ENCODE measurements at places on chromosomes 11 and 22.

DNA sequence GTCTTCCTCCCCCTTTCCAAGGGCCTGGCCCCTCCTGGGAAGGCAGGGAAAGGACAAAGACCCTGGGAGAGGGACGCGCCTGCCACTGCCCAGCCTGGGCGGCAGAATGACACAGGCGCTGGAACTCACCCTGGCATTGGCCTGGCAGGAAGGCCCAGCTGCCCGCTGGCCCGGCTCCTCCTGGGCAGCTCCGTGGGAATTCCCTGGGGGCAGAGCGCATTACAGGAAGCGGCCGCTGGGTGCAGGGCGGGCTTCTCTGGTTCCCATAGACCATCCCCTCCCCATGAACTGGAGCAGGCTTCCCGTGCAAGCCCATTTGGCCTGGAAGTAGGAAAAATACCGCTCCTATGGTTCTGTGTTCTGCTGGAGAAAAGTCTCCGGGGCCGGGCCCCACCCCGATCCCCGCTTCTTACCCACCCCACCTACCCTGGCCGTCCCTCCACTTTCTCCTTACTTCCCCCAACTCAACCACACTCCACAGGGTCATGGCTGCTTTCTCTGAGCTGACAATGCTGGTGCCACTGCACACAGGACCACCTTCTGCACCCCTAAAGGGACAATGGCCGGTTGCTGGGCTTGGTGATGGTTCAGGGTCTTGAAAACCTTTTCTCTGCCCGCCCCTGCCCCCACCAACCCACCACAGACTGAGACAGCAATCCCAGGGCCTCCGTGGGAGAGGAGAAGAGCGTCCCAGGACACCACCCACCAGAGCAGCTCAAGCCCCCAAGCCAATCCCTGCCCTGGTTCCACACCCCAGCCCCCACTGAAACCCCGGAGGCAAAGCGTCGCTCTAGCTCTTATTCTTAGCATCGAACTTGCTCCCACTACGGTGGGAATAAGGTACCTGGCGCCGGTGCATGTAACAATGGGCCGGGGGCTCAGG lies 58.9 kb downstream of the LINC01488 start:
- no peak overlapping the region for H3K27ac ChIP-seq
- DNase-seq, result no peak
- no peak overlapping the region for H3K4me3 ChIP-seq

GRCh38 chr11:20762980-20763379 lies 93.6 kb downstream of the NELL1 start:
- no peaks in the 10 kb centered on the region for H3K4me1 ChIP-seq
- no peaks in the 10 kb centered on the region for H3K27me3 ChIP-seq
- no peak for DNase-seq

- H3K27me3 ChIP-seq, result no peaks in the 10 kb centered on the region
- no peak overlapping the region for H3K27ac ChIP-seq
- no peak for DNase-seq
- H3K36me3 ChIP-seq, result peaks cover 5% of the 10 kb centered on the region
- H3K4me1 ChIP-seq, result peaks cover 26% of the 10 kb centered on the region
These were observed 7.0 kb upstream of the MALAT1 start for GRCh38 chr11:65491614-65492386.

DNA sequence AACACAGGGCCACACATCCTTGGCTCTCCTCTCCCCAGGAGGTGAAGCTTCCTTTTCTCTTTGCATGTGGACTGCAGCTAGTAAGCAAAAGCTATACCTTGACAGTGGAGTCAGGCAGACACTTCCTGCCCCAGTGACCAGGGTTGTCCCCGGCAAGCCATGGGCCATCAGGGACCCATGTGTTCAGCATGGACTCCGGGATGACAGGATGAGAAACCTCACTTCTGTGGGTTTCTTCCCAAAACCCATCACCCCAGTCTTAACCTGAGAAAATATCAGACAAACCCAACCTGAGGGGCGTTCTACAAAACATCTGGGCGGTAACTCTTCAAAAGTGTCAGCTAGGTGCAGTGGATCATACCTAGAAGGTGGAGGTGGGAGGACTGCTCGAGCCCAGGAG lies 40.2 kb downstream of the GNB1L start:
- no peak overlapping the region for H3K4me3 ChIP-seq
- no peaks in the 10 kb centered on the region for H3K36me3 ChIP-seq
- peaks cover 9% of the 10 kb centered on the region for H3K4me1 ChIP-seq
- no peak overlapping the region for H3K27ac ChIP-seq

- H3K4me1 ChIP-seq, result no peaks in the 10 kb centered on the region
- H3K27ac ChIP-seq, result no peak overlapping the region
- H3K36me3 ChIP-seq, result no peaks in the 10 kb centered on the region
These were observed 116.8 kb upstream of the NECTIN1 start for GRCh38 chr11:119845756-119846155.

DNA sequence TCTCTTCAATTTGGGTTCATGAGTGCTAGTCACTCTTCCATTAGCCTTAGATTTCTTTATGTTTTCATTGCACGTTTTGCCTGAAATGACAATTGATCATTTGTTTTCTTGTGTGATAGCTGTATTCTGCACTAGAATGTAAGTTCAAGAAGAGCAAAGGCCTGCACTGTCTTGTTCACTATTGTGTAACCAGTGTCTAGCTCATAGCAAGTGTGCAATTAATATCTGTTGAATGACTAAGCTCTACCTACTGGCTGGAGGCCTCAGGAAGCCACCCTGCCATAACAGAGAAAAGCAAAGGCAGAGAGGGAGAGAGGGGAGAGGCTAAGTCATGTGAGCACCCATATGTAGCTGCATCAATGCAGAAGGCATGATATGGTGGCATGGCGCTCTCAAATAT lies 292.8 kb upstream of the SYN3 start:
- H3K4me1 ChIP-seq, result no peaks in the 10 kb centered on the region
- no peaks in the 10 kb centered on the region for H3K36me3 ChIP-seq
- H3K4me3 ChIP-seq, result no peak overlapping the region
- no peak overlapping the region for H3K27ac ChIP-seq
- no peaks in the 10 kb centered on the region for H3K27me3 ChIP-seq
- no peak for DNase-seq

- no peak overlapping the region for H3K4me3 ChIP-seq
- no peaks in the 10 kb centered on the region for H3K36me3 ChIP-seq
- no peaks in the 10 kb centered on the region for H3K27me3 ChIP-seq
- no peak overlapping the region for H3K27ac ChIP-seq
These were observed 507.7 kb downstream of the FAM181B start for GRCh38 chr11:82225930-82226329.

- H3K27ac ChIP-seq, result no peak overlapping the region
- H3K36me3 ChIP-seq, result no peaks in the 10 kb centered on the region
- no peak for DNase-seq
- H3K4me3 ChIP-seq, result no peak overlapping the region
- peaks cover 53% of the 10 kb centered on the region for H3K27me3 ChIP-seq
These were observed 122.2 kb upstream of the RCN1 start for GRCh38 chr11:31968461-31969358.

DNA sequence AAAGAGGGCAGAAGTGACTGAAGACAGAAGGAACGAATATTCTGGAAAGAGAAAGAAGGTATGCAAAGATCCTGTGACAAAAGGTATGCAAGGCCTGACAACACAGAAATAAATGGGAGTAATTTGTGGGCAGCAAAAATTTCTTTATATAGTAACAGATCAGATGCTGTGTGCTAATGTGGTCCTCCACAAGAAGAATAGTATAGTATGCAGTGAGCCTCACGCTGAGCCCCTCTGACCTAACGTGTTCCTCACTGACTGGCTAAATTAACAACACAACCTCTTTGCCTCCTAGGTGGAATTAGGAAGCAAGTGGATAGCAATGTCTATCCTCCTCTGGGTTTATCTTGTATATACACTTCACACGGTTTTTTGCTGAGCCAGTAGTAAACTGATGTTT lies 143.1 kb upstream of the SESN3 start:
- H3K27me3 ChIP-seq, result peaks cover 56% of the 10 kb centered on the region
- DNase-seq, result no peak
- no peak overlapping the region for H3K27ac ChIP-seq
- no peaks in the 10 kb centered on the region for H3K4me1 ChIP-seq
- H3K36me3 ChIP-seq, result no peaks in the 10 kb centered on the region

- no peaks in the 10 kb centered on the region for H3K27me3 ChIP-seq
- H3K4me1 ChIP-seq, result no peaks in the 10 kb centered on the region
- no peak for DNase-seq
- no peak overlapping the region for H3K27ac ChIP-seq
- no peak overlapping the region for H3K4me3 ChIP-seq
These were observed 34.7 kb downstream of the MUC15 start for GRCh38 chr11:26537341-26537740.

DNA sequence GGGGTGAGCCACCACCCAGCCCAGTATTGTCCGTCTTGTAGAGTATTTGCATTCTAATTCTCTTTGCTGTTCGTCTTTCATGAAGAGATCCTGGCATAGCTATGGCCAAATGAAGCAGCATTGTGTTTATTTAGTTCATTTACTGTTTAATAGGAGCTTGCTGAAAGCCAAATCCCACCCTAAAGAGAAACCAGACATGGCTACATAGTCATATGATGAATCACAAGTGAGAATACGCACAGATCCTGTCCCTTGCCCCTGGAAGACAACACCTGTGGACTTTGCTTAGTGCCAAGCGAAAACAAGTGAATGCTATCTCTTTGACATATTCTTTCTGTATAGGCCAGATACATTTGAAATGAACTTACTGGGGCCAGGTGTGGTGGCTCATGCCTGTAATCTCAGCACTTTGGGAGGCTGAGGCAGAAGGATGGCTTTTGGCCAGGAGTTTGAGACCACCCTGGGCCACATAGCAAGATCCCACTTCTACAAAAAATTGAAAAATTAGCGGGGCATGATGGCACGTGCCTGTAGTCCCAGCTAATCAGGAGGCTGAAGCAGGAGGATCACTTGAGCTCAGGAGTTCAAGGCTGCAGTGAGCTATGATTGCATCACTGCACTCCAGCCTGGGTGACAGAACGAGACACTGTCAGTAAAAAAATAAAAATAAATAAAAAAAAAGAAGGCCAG lies 5.1 kb upstream of the ARFGAP3 start:
- no peak overlapping the region for H3K27ac ChIP-seq
- H3K4me3 ChIP-seq, result no peak overlapping the region
- H3K4me1 ChIP-seq, result peaks cover 6% of the 10 kb centered on the region
- H3K36me3 ChIP-seq, result peaks cover 11% of the 10 kb centered on the region

DNA sequence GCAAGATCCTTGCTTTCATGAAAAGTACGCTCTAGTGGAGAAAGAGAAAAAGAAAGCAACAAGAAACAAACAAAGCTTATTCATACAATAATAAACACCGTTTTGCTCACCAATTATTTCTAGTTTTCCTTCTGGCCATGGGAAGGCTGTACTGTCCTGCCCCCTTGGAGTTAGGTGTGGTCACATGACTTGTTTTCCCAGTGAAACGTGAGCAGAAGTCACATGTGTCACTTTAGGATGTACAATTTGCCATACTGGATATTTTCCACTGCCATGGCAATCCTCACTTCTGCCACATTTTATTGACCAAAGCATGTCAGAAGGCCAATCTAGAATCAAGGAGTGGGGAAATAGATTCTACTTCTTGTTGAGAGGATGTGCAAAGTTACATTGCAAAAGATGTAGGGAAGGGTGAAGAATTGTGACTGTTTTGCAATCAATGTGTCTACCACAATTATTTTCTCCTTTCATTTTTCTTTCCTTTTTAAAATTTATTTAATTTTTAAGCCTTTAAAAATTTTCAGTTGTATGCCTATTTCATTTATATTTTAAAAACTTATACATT lies 24.3 kb upstream of the TRAF6 start:
- no peaks in the 10 kb centered on the region for H3K4me1 ChIP-seq
- H3K27ac ChIP-seq, result no peak overlapping the region
- DNase-seq, result no peak
- no peaks in the 10 kb centered on the region for H3K36me3 ChIP-seq
- H3K27me3 ChIP-seq, result no peaks in the 10 kb centered on the region
- no peak overlapping the region for H3K4me3 ChIP-seq

GRCh38 chr11:31788085-31788484 lies 23.0 kb downstream of the PAX6 start:
- no peak overlapping the region for H3K4me3 ChIP-seq
- peaks cover 1% of the 10 kb centered on the region for H3K36me3 ChIP-seq
- no peak overlapping the region for H3K27ac ChIP-seq

DNA sequence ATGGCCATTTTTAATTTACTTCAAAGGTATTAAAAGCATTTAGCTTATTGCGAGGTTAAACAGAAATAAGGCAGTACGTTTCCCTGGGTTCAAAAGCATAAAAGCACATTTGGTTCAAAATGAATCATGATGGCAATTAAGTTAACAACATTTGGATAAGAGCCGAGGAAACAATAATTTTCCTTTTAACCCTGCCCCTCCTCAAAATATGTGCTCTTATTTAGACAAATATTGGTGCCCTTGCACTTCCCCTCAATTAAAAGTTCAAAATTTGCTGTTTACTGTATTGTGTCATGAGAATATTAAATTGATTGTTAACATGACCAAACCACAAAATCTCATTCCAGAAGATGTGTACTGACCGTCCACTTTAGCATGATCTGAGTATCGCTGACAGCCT lies 48.7 kb downstream of the VSIG10L2 start:
- H3K27me3 ChIP-seq, result no peaks in the 10 kb centered on the region
- H3K36me3 ChIP-seq, result peaks cover 1% of the 10 kb centered on the region
- no peak overlapping the region for H3K27ac ChIP-seq
- no peak for DNase-seq
- H3K4me3 ChIP-seq, result no peak overlapping the region

DNA sequence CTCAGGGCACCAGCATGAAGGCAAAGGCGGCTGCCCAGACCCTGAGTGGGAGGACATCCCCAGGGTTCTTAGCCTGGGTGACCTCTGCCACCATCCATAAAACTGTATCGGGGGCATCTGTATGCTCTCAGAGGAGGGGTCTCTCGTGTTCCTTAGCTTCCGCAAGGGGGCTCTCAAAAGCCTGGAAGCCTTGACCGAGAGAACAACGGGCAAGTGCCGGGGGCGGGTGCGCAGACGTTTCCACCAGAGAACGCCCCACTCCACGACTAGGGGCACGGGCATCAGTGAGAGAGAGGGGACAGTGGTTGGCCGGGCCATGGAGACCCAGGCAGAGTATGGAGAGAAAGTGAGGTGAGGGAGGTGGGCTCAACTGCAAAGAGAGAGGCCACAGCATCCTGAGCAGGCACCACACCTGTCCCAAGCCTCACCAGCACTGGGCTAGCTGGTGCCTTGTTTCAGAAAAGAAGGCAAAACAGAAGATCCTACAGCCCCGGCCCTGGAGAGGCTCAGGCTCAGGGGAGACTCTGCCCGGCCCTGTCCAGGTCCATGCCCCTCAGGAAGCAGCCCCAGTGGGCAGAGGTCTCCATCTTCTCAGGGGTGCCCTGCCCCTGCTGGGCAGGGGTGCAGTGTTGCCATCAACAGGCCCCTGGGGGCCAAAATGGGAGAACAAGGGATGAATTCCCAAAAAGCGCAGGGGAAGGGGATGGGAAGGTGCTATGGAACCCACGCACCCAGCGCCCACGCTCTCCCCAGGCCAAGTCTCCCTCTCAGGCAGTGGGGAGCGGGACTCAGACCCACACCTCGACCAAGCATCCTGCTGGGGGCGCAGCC lies 5.9 kb downstream of the TSPAN32 start:
- H3K27me3 ChIP-seq, result no peaks in the 10 kb centered on the region
- H3K4me1 ChIP-seq, result peaks cover 37% of the 10 kb centered on the region
- peak overlapping the region; percentile 98 for H3K27ac ChIP-seq
- H3K4me3 ChIP-seq, result peak overlapping the region; percentile 89
- no peak for DNase-seq
- peaks cover 16% of the 10 kb centered on the region for H3K36me3 ChIP-seq

- peaks cover 4% of the 10 kb centered on the region for H3K36me3 ChIP-seq
- H3K27ac ChIP-seq, result peak overlapping the region; percentile 56
- H3K27me3 ChIP-seq, result no peaks in the 10 kb centered on the region
- peak overlapping the region; percentile 17 for H3K4me3 ChIP-seq
- peaks cover 59% of the 10 kb centered on the region for H3K4me1 ChIP-seq
These were observed 28.5 kb downstream of the MAML2 start for GRCh38 chr11:96314326-96315020.
